Fibroblast of upper back skin (primary cell): ENCODE measurements at places on chromosomes 7 and 10.
A peak's percentile ranks its signal among the peaks of the same experiment; 100 is the strongest.

DNA sequence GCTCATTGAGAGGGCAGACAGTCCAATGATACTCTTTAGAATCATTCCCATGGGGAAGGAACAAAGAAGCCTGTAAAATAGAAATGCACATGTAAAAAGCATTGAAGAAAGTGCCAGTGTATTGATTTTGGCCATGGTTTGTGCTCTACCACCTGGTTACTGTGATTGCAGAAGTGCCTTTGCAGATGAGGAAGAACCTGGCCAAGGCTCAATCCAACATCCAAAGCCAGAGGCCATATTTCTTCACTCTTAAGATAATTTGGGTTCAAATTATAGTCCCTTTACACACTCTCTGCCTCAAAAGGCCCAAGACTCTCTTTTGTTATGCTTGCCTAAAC, 122.1 kb downstream of the EGFR start:
- no peak for DNase-seq

- no peak for DNase-seq
Observed at GRCh38 chr10:71473671-71474599, 77.2 kb downstream of the CDH23 start.

DNA sequence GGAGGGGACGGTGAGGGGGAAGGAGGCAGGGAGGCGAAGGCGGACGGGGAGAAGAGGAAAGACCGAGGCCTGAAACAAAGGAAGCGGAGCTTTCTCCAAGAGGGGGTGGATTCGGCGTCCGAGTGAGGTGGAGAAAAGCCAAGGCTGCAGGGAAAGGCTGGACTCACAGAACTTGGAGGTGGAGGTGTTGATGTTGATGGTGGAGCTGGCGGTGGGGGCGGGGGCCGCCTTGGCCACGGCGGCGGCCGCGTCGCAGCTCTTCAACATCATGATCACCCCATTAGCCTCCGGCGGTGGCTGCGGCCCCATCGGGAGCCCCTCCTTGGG, 578 bp downstream of the CACUL1 start:
- peak; percentile 12 for DNase-seq

GRCh38 chr7:107891636-107892366, 818 bp downstream of the DLD start:
- no peak for DNase-seq

- no peak for DNase-seq
Observed at GRCh38 chr10:88886557-88886956, 6.5 kb downstream of the STAMBPL1 start.

- no peak for DNase-seq
Observed at GRCh38 chr10:130052193-130052592, 58.4 kb downstream of the C10orf143 start.

DNA sequence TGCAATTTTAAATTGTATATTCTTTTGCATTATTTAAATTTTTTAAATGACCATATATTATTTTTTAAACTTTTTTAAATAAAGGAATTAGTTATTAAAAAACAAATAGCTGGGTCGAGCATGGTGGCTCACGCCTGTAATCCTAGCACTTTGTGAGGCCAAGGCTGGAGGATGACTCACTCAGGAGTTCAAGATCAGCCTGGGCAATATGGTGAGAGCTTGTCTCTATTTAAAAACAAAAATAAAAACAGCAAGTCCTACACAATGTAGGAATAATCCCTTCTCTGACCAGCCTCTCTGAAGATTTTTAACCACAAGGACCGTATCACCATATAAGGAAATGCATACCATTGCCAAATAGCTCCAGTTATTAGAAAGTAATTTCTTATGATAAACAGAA, 19.6 kb downstream of the NOC3L start:
- peak; percentile 1 for DNase-seq

GRCh38 chr7:51286401-51286800, 30.2 kb downstream of the COBL start:
- no peak for DNase-seq

DNA sequence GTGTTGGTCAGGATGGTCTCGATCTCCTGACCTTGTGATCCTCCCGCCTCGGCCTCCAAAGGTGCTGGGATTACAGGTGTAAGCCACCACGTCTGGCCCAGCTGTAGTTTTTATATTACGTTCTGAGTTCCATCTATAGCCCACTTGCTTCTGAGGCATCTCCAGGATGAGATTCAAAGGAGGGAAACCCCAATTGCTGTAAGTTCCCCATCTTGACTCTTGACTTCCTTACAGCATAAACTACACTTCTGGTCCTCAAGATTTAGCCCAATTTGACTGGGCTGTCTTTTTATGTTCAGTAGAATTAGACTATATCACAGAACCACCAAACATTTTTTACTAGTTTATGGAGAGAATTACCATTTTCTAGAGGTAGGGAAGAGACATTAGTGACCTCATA, 44.3 kb downstream of the CCM2 start:
- DNase-seq, result no peak

- no peak for DNase-seq
Observed at GRCh38 chr10:123038782-123039631, 30.2 kb downstream of the ACADSB start.
